Naive B cell (primary cell): ENCODE measurements at places on chromosomes 2 and 18.

DNA sequence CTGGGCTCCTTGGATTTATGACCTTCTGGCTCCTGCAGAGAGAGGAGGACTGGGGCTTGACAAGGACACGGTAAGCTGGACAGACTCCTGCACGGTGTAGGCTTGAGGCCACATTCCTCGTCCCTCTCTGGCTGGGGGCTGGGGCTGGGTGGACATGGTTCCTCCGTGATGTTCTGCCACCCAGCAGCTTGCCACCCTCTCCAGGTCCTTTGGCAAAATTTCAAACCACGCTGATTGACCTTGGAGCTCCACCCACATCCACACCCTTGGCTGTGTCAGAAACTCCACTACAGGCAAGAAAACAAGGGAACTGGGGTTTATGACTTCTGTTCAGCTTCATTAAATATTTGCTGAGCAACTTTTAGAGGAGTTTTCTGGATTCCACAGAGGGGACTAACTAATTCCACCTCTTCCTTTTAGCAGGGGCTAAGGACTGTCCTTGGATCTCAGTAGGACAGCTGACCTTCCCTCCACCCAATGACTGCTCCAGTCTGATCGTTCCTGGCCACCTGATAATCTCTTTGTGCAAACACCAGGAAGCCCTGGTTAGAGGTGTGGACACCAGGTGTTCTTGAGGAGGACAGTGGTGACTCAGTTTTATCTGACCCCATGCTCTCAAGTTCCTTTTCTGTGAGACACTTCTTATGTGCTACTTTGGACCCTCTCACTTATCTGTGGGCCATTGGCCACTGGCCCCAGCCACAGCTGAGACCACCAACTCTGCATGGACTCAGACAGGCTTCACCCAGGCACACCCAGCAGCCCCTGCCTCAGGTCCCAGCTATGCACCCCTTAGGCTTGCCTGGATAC is 29.3 kb downstream of the GPR55 start:
- DNase-seq = no peak

- DNase-seq = no peak
Observed at GRCh38 chr18:50320719-50321118, 33.2 kb upstream of the CXXC1 start.

- DNase-seq = peak; percentile 39
Observed at GRCh38 chr2:63049970-63050333, 678 bp upstream of the OTX1 start.

DNA sequence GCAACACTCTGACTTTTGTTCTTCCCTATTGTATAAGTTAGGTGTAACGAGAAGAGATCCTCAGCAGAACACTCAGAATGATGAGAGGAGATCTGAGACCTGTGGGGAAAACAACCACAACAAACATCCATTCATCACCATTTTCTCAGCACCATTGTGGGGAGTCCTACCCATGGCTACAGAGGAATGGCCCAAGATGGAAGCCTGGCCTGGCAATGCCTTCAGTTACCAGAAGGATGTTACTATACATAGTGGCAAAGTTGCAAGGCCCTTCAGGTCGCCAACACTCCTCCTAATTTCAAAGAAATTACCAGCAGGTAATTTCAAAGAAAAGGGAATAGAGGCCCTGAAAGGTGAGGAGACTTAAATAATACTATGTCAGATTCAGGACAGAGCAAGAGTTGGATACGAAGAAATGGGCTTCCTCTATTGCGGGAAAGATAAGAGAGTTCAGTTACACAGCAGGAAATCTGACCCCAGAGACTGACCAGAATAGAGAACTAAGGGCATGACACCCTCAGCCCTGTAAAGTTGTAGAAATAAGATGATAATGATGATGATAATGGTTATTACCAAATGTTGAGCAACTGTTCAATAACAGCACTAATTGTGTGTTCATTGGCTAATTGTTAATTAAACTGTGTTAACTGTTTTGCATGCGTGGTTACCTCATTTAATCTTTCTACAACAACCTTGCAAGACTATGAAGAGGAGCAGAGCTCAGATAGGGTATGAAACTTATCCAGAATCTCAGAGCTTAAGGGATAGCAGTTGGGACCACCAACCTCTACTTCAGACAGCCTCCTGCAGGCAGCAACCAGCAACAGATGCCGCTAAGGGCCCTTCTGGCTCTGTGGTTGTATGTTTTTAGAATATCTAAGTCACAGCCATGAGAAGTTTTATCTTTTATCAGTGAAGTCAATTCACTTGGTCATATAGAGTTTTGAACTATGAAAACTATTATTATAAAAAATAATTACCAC is 37.5 kb downstream of the DHRS9 start:
- no peak for DNase-seq

DNA sequence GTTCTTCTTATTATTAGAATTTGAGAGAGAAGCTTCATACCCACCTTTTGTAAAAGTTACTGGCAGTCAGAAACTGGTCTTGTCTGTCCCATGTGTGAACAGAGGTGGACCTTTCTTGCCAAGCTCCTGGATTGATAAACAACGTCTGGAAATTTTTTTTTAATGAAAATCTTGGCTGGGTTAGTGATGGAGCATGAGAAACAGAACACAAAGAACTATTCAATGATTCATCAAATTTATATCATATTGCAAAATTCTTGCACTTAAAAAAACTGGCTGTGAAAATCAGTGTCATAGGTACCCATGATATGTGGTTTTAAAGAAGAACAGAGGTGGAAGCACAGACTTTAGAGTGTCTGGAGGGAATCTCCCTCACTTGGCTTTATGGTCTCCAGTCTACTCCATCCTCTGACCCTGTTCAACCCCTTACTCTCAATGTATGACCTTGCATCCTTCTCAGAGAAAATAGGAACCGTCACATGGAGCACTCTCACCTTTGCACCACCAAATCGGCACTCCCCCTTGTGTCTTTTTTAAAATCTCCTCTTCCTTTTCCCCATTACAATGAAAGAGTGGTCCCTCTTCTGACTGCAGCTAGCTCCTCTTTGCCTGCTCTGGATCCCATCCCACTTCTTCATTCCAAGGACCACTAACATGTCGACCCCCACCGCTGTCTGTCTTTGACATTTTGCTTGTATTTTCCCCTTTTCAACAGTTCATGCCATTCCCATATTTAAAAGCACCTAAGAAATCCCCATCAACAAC is 58.2 kb downstream of the COPS8 start:
- no peak for DNase-seq

DNA sequence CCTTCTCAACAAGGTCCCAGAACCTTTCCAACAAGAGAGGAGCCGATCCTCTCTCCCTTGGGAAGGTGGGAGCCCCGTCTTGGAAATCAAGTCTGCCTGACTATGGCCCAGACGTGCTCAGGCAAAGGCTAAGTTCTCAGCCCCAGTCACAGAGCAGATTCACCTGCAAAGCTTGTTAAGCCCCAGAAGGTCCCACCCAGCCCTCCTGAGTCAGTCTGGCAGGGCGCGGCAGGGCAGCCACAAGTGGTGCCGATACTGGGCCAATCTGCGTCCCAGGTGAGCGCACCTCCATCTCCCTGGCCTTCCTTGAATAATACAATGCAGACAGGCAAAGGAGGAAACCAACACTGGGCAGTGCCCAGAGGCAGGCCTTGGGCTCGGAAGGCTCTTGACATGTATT is 15.0 kb downstream of the CRACDL start:
- no peak for DNase-seq
